Bronchial epithelial cell (primary cell): ENCODE measurements at places on chromosomes 16 and 17. TPM values are rescaled to one million over a fixed set of nuclear protein-coding genes. Genes with fewer than 3 reads are reported as not detected.

NPIPA8 gene
- not detected in 2 replicates for total RNA-seq

C16orf96 gene
- total RNA-seq: not detected in 2 replicates

SOST gene
- not detected in 2 replicates for total RNA-seq

DPEP2 gene
- not detected in 2 replicates for total RNA-seq

SOCS1 gene
- total RNA-seq: 0.77 and 0.79 TPM in 2 replicates

ZNF629 gene
- total RNA-seq: 4.2 and 5.0 TPM in 2 replicates

TEX14 gene
- total RNA-seq: under 0.01 TPM in 1 of 2 replicates, not detected in the other

IL21R gene
- not detected in 2 replicates for total RNA-seq

PLA2G10 gene
- total RNA-seq: not detected in 2 replicates

SCN4A gene
- total RNA-seq: under 0.01 and 0.90 TPM in 2 replicates

TBC1D28 gene
- total RNA-seq: 0.53 TPM in 1 of 2 replicates, not detected in the other

TBC1D3 gene
- not detected in 2 replicates for total RNA-seq

PIMREG gene
- total RNA-seq: 0.13 and 0.26 TPM in 2 replicates

PLCG2 gene
- 1.8 and 1.9 TPM in 2 replicates for total RNA-seq

GPRC5B gene
- under 0.01 TPM in 2 replicates for total RNA-seq

ATP6V0D1 gene
- 78.2 and 79.4 TPM in 2 replicates for total RNA-seq
